ENCODE measurements at places on chromosomes 6 and 20.
A peak's percentile ranks its signal among the peaks of the same experiment; 100 is the strongest.

- DNase-seq = no peak
Measured at GRCh38 chr20:2164966-2165365, 63.3 kb downstream of the STK35 start.

- no peak for DNase-seq
Measured at GRCh38 chr6:19041906-19042305, 654.8 kb downstream of the RNF144B start.

- DNase-seq = peak; percentile 15
Measured at GRCh38 chr20:13220904-13221297, at the start of gene ISM1. Gene ISM1, plus strand, starts transcription at chr20:13221274. Its CDS starts 503 bp downstream, at chr20:13221777.

GRCh38 chr6:100485268-100485667 lies 20.5 kb upstream of the SIM1 start:
- no peak for DNase-seq
